Psoas muscle (tissue), 8 donors: ENCODE measurements at places on chromosomes 3 and 15.
A peak's percentile ranks its signal among the peaks of the same experiment; 100 is the strongest.

DNA sequence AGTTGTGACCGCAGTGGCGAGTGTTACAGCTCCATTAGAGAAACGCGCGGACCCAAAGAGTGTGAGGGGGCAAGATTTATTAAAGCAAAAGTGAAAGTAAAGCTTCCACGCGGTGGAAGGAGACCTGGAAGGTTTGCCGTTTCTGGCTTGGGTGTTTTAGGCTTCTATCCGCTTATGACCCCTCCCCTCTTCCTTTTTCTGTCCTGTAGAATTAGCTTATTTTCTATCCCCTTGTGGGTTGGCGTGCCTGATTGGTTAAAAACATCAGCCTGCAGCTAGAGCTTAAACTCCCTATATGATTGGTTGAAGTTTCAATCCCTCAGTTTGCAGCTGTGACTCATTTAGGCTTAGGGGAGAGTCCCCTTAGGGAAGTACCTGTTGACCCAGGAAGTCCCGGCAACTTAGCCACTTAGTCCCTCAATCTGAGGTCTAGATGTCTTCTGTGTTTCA is 39.6 kb downstream of the C3orf38 start:
- no peak overlapping the region for H3K4me3 ChIP-seq
- H3K4me1 ChIP-seq: no peaks in the 10 kb centered on the region
- no peaks in the 10 kb centered on the region for H3K27me3 ChIP-seq
- H3K36me3 ChIP-seq: no peaks in the 10 kb centered on the region
- no peak for DNase-seq

GRCh38 chr3:157370867-157371266 is 65.8 kb upstream of the PTX3 start:
- no peak for DNase-seq
- no peaks in the 10 kb centered on the region for H3K4me1 ChIP-seq
- no peaks in the 10 kb centered on the region for H3K36me3 ChIP-seq
- H3K27me3 ChIP-seq: no peaks in the 10 kb centered on the region
- H3K4me3 ChIP-seq: no peak overlapping the region

- no peak overlapping the region for H3K4me3 ChIP-seq
- peaks cover 7% of the 10 kb centered on the region for H3K4me1 ChIP-seq
- H3K27ac ChIP-seq: no peak overlapping the region
These were observed 142.0 kb upstream of the UBE2E1 start for GRCh38 chr3:23663661-23664186.

DNA sequence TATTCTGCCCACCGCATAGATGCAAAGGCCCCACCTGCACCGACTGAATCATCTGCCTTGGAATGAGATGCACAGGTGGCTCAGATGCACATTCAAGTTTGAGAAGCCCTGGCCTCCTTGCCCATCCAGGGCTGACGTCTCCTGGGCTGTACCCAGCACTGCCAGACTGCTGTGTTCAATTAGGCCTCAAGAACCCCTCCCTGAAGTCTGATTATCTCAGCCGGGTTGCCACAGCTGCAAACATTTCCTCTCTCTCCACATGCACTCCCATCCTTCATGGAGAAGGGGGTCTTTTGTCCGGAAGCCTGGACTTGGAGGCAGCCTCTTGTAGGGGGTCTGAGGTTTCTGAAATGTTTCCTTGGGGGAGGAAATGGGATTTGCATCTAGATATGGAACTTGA is 459.4 kb upstream of the PROK2 start:
- H3K27ac ChIP-seq: no peak overlapping the region
- DNase-seq: no peak
- H3K27me3 ChIP-seq: no peaks in the 10 kb centered on the region
- H3K36me3 ChIP-seq: no peaks in the 10 kb centered on the region
- H3K4me3 ChIP-seq: no peak overlapping the region
- H3K4me1 ChIP-seq: peaks cover 14% of the 10 kb centered on the region

- DNase-seq: no peak
- H3K36me3 ChIP-seq: no peaks in the 10 kb centered on the region
- no peak overlapping the region for H3K27ac ChIP-seq
These were observed 11.0 kb upstream of the TSC22D2 start for GRCh38 chr3:150396956-150397550.

- H3K36me3 ChIP-seq: no peaks in the 10 kb centered on the region
- H3K27ac ChIP-seq: peak overlapping the region; percentile 27
- no peak for DNase-seq
- H3K4me1 ChIP-seq: peaks cover 6% of the 10 kb centered on the region
These were observed 959 bp upstream of the RASA2 start for GRCh38 chr3:141485641-141486495.

DNA sequence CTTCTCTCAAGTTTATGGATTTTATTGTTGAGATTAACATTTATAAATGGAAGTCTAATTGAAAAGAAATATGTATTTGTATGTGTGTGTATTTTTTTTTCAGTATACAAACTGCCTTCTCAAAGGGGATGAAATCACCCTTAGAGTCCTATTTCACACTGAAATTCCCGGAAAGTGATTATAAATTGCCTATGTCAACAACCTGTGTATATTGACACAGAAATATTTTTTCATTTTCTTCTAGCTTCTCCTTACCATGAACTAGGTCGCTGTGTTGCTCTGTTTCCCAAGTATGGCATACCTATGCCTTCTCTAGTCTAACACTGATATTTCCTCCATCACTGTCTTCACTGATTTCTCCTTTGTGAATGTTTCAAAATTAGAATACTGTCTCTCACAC is 444.0 kb upstream of the AZI2 start:
- H3K4me1 ChIP-seq: no peaks in the 10 kb centered on the region
- no peak for DNase-seq
- H3K4me3 ChIP-seq: no peak overlapping the region
- H3K27me3 ChIP-seq: no peaks in the 10 kb centered on the region

DNA sequence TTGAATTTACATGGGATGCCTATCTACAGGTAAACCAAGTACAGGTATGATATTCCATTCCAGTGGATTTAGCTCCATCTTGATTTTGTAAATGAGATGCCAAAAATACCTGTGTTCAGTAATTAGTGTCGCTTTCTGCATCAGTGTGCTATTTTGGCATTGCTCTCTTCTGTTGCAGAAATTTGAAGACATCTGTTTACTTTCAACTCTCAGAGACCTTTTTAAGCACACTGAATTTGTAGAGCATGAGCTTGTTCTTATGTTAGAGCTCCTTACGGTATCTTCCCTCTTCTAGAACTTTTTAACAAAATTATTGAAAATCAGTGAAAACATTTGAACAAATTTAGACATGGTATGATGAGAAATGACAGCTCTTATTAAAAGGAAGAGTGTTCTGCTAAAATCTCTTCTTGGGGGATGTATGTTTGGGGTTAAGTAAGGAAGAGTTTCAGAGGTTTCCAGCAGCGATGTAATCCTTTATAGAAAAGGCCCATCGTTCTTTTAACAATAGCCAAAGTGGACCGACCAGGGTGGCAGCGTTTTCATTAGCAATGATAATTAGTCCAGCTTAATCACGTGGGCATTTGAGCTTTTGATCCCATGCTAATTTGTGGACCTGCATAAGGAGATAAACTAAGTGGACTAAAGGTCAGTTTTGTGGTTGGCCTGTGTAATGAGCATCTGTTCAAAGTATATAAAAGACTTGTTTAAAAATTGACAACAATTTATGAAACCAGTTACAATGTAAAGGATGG is 385.4 kb downstream of the PTPRG start:
- no peak for DNase-seq
- no peak overlapping the region for H3K27ac ChIP-seq
- no peak overlapping the region for H3K4me3 ChIP-seq
- no peaks in the 10 kb centered on the region for H3K36me3 ChIP-seq

DNA sequence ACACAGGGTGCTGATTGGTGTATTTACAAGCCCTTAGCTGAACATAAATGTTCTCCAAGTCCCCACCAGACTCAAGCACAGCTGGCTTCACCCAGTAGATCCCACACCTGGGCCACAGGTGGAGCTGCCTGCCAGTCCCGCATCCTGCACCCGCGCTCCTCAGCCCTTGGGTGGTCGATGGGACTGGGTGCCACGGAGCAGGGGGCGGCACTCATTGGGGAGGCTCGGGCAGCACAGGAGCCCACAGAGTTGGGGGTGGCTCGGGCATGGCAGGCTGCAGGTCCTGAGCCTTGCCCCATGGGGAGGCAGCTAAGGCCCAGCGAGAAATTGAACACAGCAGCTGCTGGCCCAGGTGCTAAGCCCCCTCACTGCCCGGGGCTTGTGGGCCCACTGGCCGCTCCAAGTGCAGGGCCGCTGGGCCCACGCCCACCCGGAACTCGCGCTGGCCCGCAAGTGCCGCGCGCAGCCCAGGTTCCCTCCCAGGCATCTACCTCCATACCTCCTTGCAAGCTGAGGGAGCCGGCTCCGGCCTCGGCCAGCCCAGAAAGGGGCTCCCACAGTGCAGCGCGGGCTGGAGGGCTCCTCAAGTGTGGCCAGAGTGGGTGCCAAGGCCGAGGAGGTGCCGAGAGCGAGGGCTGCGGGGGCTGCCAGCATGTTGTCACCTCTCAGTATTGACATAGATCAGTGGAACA is 442.7 kb downstream of the OCA2 start:
- no peak overlapping the region for H3K27ac ChIP-seq
- no peaks in the 10 kb centered on the region for H3K36me3 ChIP-seq
- H3K4me3 ChIP-seq: no peak overlapping the region
- DNase-seq: no peak
- H3K4me1 ChIP-seq: no peaks in the 10 kb centered on the region

- H3K36me3 ChIP-seq: no peaks in the 10 kb centered on the region
- no peak overlapping the region for H3K27ac ChIP-seq
- DNase-seq: no peak
- no peaks in the 10 kb centered on the region for H3K4me1 ChIP-seq
These were observed 139.2 kb downstream of the THSD4 start for GRCh38 chr15:71254491-71254890.

GRCh38 chr3:188529228-188529627 is 375.3 kb downstream of the LPP start:
- H3K27ac ChIP-seq: no peak overlapping the region
- H3K4me3 ChIP-seq: no peak overlapping the region
- no peak for DNase-seq
- H3K36me3 ChIP-seq: peaks cover 15% of the 10 kb centered on the region
- peaks cover 14% of the 10 kb centered on the region for H3K4me1 ChIP-seq

GRCh38 chr3:109184726-109185125 is 48.2 kb downstream of the C3orf85 start:
- H3K27ac ChIP-seq: no peak overlapping the region
- no peak overlapping the region for H3K4me3 ChIP-seq
- DNase-seq: no peak
- no peaks in the 10 kb centered on the region for H3K27me3 ChIP-seq
- no peaks in the 10 kb centered on the region for H3K36me3 ChIP-seq
- H3K4me1 ChIP-seq: no peaks in the 10 kb centered on the region

DNA sequence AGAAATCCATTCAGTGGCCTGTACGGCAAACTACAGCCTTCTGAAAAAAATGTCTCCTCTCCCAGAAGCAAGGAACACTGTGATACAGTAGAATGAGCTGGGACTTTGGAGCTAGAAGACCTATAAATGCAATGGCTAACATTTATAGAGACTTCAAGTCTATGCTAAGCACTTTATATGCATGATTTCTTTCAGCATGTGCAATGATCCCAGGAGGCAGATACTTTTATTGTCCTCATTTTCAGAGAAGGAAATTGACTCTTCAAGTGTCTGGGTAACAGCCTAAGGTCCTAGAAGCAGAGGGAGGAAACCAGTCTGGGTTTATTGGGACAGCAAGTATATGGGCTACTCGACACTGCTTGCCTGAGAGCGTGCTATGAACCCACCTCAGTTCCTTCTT is 140.9 kb downstream of the ALDH1A2 start:
- no peak overlapping the region for H3K4me3 ChIP-seq
- H3K36me3 ChIP-seq: no peaks in the 10 kb centered on the region
- DNase-seq: no peak
- no peaks in the 10 kb centered on the region for H3K27me3 ChIP-seq

- H3K27me3 ChIP-seq: no peaks in the 10 kb centered on the region
- no peaks in the 10 kb centered on the region for H3K36me3 ChIP-seq
- H3K4me1 ChIP-seq: no peaks in the 10 kb centered on the region
- no peak for DNase-seq
- no peak overlapping the region for H3K27ac ChIP-seq
- H3K4me3 ChIP-seq: no peak overlapping the region
These were observed 346.2 kb downstream of the IGSF11 start for GRCh38 chr3:118688396-118688884.

DNA sequence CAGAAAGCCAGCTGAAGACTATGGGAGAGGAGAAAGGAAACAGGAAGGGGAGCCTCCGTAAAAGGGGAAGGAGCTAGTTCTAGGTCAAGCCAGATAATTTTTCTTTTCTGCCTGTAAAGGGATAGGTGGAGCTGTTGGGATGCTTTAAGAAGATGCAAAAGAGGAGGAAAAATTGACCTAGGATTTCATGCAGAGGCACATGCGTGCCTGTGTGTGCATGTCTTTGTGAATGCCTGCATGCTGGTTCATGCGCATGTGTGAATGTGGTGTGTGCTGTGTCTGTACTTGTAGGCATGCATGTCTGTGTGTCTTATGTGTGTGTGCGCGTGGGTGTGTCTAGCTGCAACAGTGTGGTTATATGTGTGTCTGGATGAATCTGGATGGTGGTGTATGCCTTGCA is 27.3 kb downstream of the CCDC33 start:
- no peaks in the 10 kb centered on the region for H3K36me3 ChIP-seq
- no peak overlapping the region for H3K4me3 ChIP-seq
- H3K27ac ChIP-seq: no peak overlapping the region
- no peak for DNase-seq

- no peak for DNase-seq
- no peak overlapping the region for H3K27ac ChIP-seq
- no peak overlapping the region for H3K4me3 ChIP-seq
- H3K36me3 ChIP-seq: no peaks in the 10 kb centered on the region
- H3K4me1 ChIP-seq: no peaks in the 10 kb centered on the region
- no peaks in the 10 kb centered on the region for H3K27me3 ChIP-seq
These were observed 14.7 kb downstream of the PPARG start for GRCh38 chr3:12303534-12303933.

GRCh38 chr15:87753539-87753938 is 503.0 kb downstream of the NTRK3 start:
- H3K4me3 ChIP-seq: no peak overlapping the region
- H3K27ac ChIP-seq: no peak overlapping the region
- H3K27me3 ChIP-seq: no peaks in the 10 kb centered on the region
- H3K36me3 ChIP-seq: no peaks in the 10 kb centered on the region
- no peak for DNase-seq

GRCh38 chr3:148042663-148043445 is 633.7 kb downstream of the ZIC1 start:
- H3K27ac ChIP-seq: no peak overlapping the region
- H3K4me3 ChIP-seq: no peak overlapping the region
- H3K27me3 ChIP-seq: no peaks in the 10 kb centered on the region
- H3K4me1 ChIP-seq: no peaks in the 10 kb centered on the region

- H3K36me3 ChIP-seq: no peaks in the 10 kb centered on the region
- no peak for DNase-seq
- no peaks in the 10 kb centered on the region for H3K4me1 ChIP-seq
- H3K27me3 ChIP-seq: no peaks in the 10 kb centered on the region
These were observed 18.8 kb upstream of the PRKCI start for GRCh38 chr3:170203457-170203856.

GRCh38 chr15:58666957-58667356 is 82.5 kb downstream of the ADAM10 start:
- DNase-seq: no peak
- no peaks in the 10 kb centered on the region for H3K27me3 ChIP-seq
- H3K27ac ChIP-seq: no peak overlapping the region
- H3K4me3 ChIP-seq: no peak overlapping the region

- H3K27ac ChIP-seq: no peak overlapping the region
- no peaks in the 10 kb centered on the region for H3K36me3 ChIP-seq
- no peaks in the 10 kb centered on the region for H3K4me1 ChIP-seq
- no peak for DNase-seq
These were observed 55.5 kb upstream of the MRPS22 start for GRCh38 chr3:139288266-139288821.

GRCh38 chr3:51379301-51379700 is 5.8 kb upstream of the MANF start:
- H3K27me3 ChIP-seq: no peaks in the 10 kb centered on the region
- H3K4me3 ChIP-seq: no peak overlapping the region
- DNase-seq: no peak
- no peak overlapping the region for H3K27ac ChIP-seq
- H3K36me3 ChIP-seq: no peaks in the 10 kb centered on the region
